GM12878 (cell line): ENCODE measurements at places on chromosomes 16 and 17. TPM values are rescaled to one million over a fixed set of nuclear protein-coding genes. Genes with fewer than 3 reads are reported as not detected.

The KRTAP2-2 gene
- not detected in 2 replicates for polyA plus RNA-seq

The DLX4 gene
- polyA plus RNA-seq = 0.16 and 0.32 TPM in 2 replicates

The WSCD1 gene
- polyA plus RNA-seq = not detected in 2 replicates

The PRSS27 gene
- 0.21 and 0.44 TPM in 2 replicates for polyA plus RNA-seq

The ALOX12 gene
- 0.42 and 0.82 TPM in 2 replicates for polyA plus RNA-seq

The BRIP1 gene
- polyA plus RNA-seq = 11.9 and 13.4 TPM in 2 replicates

The LGALS9B gene
- 0.48 and 0.67 TPM in 2 replicates for polyA plus RNA-seq

The WNT9B gene
- not detected in 2 replicates for polyA plus RNA-seq

The NPTX1 gene
- polyA plus RNA-seq = not detected in 2 replicates

The SCNN1B gene
- 0.64 and 0.82 TPM in 2 replicates for polyA plus RNA-seq

The NKD1 gene
- polyA plus RNA-seq = 0.15 TPM in 1 of 2 replicates, not detected in the other

The C17orf50 gene
- polyA plus RNA-seq = 0.16 TPM in 1 of 2 replicates, not detected in the other

The DNAH9 gene
- not detected in 2 replicates for polyA plus RNA-seq

The SRP68 gene
- 87.0 and 96.1 TPM in 2 replicates for polyA plus RNA-seq

The PRSS22 gene
- not detected in 2 replicates for polyA plus RNA-seq

The OTOP3 gene
- not detected in 2 replicates for polyA plus RNA-seq

The CLEC19A gene
- polyA plus RNA-seq = not detected in 2 replicates

The UNK gene
- 27.6 and 30.2 TPM in 2 replicates for polyA plus RNA-seq

The PPM1E gene
- polyA plus RNA-seq = 0.24 TPM in 1 of 2 replicates, not detected in the other

The RNF222 gene
- polyA plus RNA-seq = not detected in 2 replicates

The GPR142 gene
- polyA plus RNA-seq = not detected in 2 replicates

The CACNA1H gene
- 0.03 TPM in 1 of 2 replicates, not detected in the other for polyA plus RNA-seq

The GPS1 gene
- polyA plus RNA-seq = 136 and 146 TPM in 2 replicates

The RIPOR1 gene
- 15.9 and 16.9 TPM in 2 replicates for polyA plus RNA-seq

The CCL8 gene
- polyA plus RNA-seq = not detected in 2 replicates

The SLC9A5 gene
- 1.0 and 1.4 TPM in 2 replicates for polyA plus RNA-seq
